Osteocyte (in vitro differentiated cells): ENCODE measurements at places on chromosomes 12 and 14.

- no peak overlapping the region for H3K4me3 ChIP-seq
- no peak for DNase-seq
- H3K4me1 ChIP-seq = peaks cover 16% of the 10 kb centered on the region
- no peaks in the 10 kb centered on the region for H3K36me3 ChIP-seq
Observed at GRCh38 chr12:51323317-51323960, 535 bp downstream of the BIN2 start.

- H3K27me3 ChIP-seq = no peaks in the 10 kb centered on the region
- H3K4me3 ChIP-seq = no peak overlapping the region
- DNase-seq = no peak
- no peaks in the 10 kb centered on the region for H3K4me1 ChIP-seq
- H3K27ac ChIP-seq = no peak overlapping the region
Observed at GRCh38 chr12:57808351-57808750, 10.2 kb downstream of the AVIL start.

GRCh38 chr12:101407049-101407435, 530 bp downstream of the ARL1 start:
- no peak for DNase-seq
- peaks cover 28% of the 10 kb centered on the region for H3K4me1 ChIP-seq
- peaks cover under 1% of the 10 kb centered on the region for H3K27me3 ChIP-seq
- peak overlapping the region; percentile 95 for H3K4me3 ChIP-seq
- H3K36me3 ChIP-seq = no peaks in the 10 kb centered on the region

- DNase-seq = no peak
- no peaks in the 10 kb centered on the region for H3K4me1 ChIP-seq
- H3K27me3 ChIP-seq = peaks cover 13% of the 10 kb centered on the region
- H3K36me3 ChIP-seq = no peaks in the 10 kb centered on the region
Observed at GRCh38 chr14:81007131-81007530, 51.7 kb downstream of the TSHR start.

- DNase-seq = no peak
- peak overlapping the region; percentile 87 for H3K27ac ChIP-seq
- no peaks in the 10 kb centered on the region for H3K27me3 ChIP-seq
- no peaks in the 10 kb centered on the region for H3K36me3 ChIP-seq
Observed at GRCh38 chr14:61476754-61477410, 155.5 kb downstream of the PRKCH start.

- no peaks in the 10 kb centered on the region for H3K27me3 ChIP-seq
- no peak for DNase-seq
- H3K27ac ChIP-seq = no peak overlapping the region
- H3K36me3 ChIP-seq = no peaks in the 10 kb centered on the region
- H3K4me1 ChIP-seq = peaks cover 14% of the 10 kb centered on the region
Observed at GRCh38 chr12:80490329-80490728, 46.3 kb downstream of the PTPRQ start.

DNA sequence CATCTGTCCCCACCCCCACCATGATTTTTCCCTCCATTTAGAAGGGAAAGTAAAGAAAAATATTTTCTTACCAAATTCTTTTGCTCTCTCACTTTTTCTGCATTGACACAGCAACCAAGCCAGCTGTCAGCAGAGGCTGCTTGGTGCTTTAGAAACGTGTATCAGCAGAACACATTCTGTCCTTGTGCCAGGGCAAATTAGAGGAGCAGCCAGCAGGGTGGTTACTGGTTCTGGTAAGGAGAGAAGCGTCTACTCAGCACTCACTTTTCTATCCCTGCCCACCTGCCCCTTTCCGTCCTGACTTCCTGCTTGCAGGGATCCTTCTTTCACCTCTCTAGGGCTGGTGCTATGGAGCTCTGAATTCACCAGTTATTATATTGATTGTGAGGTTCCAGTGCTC, 327.5 kb upstream of the PDE3A start:
- peaks cover 19% of the 10 kb centered on the region for H3K4me1 ChIP-seq
- no peak overlapping the region for H3K4me3 ChIP-seq
- no peaks in the 10 kb centered on the region for H3K27me3 ChIP-seq
- H3K36me3 ChIP-seq = no peaks in the 10 kb centered on the region
- DNase-seq = no peak

- no peak for DNase-seq
- no peak overlapping the region for H3K27ac ChIP-seq
- H3K4me1 ChIP-seq = no peaks in the 10 kb centered on the region
- H3K4me3 ChIP-seq = no peak overlapping the region
- H3K27me3 ChIP-seq = peaks cover 5% of the 10 kb centered on the region
Observed at GRCh38 chr14:56829151-56829550, 18.9 kb upstream of the OTX2 start.

DNA sequence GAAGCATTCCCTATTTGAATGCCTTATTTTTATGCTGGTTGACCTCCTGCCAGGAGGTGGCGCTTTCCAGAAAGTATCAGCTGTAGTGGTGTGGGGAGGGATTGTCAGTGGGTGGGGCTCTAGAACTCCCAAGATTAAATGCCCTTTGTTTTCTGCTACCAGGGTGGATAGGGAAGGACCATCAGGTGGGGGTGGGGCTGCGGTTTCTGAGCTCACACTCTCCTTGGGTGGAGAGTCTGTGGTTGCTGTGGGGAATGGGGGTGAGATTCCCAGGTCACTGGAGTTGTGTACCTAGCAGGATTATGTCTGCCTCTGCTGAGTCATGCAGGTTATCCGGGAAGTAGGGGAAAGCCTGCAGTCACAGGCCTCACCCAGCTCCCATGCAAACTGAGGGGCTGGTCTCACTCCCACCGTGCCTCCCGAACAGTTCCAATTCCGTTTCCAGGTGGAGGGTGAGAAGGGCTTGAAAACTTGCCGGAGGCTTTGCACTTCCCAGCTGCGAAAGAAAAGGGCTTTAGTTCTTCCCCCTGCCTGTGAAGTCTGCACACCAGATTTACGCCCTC, 68.3 kb downstream of the ALG10B start:
- no peak for DNase-seq
- H3K36me3 ChIP-seq = no peaks in the 10 kb centered on the region
- H3K4me3 ChIP-seq = no peak overlapping the region
- H3K27me3 ChIP-seq = no peaks in the 10 kb centered on the region

DNA sequence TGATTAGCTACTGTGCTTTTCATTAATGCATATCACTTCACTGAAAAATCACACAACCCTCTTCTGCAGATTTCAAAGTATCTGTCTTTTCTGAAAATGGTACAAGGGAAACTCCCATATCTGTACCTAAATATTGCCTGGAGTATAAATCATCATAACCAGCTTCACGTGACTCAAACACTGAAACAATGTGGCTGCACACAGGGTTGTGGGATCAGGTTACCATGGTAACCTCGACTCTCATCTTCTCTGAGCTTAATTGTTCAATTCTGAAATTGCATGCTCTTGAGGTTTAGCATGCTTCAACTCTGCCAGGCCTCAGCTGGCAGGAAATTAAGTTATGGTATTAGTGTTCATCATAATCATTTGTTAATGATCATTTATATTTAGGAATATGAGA, 77.5 kb upstream of the CPSF6 start:
- H3K4me1 ChIP-seq = peaks cover 4% of the 10 kb centered on the region
- peaks cover 3% of the 10 kb centered on the region for H3K27me3 ChIP-seq
- DNase-seq = no peak

DNA sequence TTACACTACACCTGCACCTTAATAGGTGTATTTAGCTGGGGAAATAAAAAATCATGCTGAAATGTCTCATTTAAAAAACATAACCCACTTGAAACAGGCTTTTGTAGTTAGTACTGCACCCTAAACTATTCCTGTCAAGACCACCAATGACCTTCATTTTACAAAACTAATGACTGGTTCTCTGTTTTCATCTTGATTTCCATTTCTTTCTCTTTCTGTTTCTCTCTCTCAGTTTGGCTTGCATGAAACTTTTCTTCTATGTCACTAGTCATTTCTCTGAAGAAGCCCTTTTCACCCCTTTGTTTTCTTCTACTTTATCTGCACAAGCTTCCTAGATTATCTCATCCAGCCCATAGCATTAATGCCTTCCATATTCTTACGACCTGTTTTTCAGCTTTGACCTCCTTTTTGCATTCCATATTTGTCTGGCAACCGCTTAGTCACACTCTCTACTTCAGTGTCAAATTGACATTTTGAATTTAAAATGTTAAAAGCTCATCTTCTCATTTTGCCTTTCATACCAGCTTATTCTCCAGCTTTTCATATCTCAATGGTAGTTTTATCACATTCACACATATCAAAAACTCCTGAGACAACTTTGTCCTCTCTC, 32.7 kb upstream of the KLRF1 start:
- no peak overlapping the region for H3K4me3 ChIP-seq
- no peak overlapping the region for H3K27ac ChIP-seq
- no peaks in the 10 kb centered on the region for H3K27me3 ChIP-seq

- H3K4me3 ChIP-seq = no peak overlapping the region
- no peak for DNase-seq
- no peaks in the 10 kb centered on the region for H3K27me3 ChIP-seq
- H3K27ac ChIP-seq = no peak overlapping the region
Observed at GRCh38 chr14:99596071-99596627, 7.9 kb downstream of the CCDC85C start.

DNA sequence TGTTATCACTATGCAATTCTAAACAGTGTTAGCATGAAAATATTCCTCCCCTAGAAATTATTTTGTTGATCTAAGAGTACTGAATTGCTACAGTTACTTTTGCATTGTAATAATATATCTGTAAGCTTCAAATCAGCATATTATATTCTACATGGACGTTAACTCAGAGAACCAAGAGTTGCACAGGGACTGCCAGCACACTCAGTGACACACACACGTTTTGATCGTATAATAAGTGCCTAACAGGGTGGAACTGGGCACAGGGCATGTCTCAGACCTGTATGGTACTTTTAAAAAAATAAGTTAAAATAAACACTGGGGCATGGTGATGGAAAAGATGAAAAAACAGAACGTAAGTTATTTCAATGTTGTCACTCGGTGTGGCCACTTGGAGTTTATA, 451.6 kb downstream of the RGS6 start:
- no peaks in the 10 kb centered on the region for H3K36me3 ChIP-seq
- H3K27ac ChIP-seq = no peak overlapping the region
- no peak overlapping the region for H3K4me3 ChIP-seq
- H3K4me1 ChIP-seq = no peaks in the 10 kb centered on the region

GRCh38 chr14:54261283-54261682, 135.5 kb upstream of the CDKN3 start:
- no peak overlapping the region for H3K27ac ChIP-seq
- no peaks in the 10 kb centered on the region for H3K27me3 ChIP-seq
- H3K4me1 ChIP-seq = no peaks in the 10 kb centered on the region
- no peak for DNase-seq

DNA sequence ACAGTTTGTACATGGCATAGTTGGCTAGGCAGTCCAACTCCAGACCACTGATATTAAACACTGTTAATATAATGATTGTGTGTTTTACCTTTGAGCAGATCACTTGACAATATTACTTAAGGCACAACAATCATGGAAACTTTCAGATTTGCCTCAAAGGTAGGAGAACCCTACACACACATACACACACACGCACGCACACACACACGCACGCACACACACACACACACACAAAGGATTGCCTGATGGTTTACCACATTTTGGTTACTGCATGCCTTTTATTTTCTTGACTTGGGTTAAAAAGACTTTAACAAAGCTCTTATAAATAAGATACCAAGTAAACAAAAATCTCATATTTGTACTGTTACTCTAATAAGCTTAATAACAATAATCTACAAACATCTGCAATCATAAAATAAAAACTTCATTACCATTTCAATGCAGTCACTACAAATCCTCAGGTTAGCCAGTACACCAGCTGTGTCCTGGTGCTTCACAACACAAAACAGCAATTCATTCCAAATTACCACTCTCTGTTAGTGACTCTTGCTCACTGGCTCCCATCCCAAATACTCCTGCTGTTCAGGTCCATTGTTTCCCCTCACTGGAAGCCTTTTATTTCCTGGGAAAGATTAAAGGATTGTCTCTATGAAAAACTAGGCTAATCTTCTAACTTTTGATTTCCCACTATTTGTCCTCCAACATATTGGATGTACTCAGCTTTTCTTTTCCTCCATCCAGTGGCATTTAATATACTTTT, 175.2 kb upstream of the ATP2B1 start:
- H3K4me3 ChIP-seq = no peak overlapping the region
- DNase-seq = no peak
- H3K27me3 ChIP-seq = no peaks in the 10 kb centered on the region

DNA sequence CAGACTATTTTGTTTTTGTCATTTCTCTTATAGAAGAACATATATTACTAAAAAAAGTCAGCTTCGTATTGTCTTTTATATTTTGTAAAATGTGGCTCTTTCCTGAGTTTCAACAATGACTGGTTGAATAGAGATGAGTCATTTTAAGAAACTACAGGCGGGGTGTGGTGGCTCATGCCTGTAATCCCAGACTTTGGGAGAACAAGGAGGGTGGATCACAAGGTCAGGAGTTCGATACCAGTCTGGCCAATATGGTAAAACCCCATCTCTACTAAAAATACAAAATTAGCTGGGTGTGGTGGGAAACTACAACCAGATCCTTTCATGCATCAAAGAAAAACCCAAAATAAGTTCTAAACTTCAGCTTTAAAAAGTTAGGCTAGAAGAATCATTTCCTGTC, 28.8 kb downstream of the HECTD4 start:
- no peaks in the 10 kb centered on the region for H3K36me3 ChIP-seq
- no peak for DNase-seq
- peaks cover 39% of the 10 kb centered on the region for H3K4me1 ChIP-seq
- H3K27me3 ChIP-seq = no peaks in the 10 kb centered on the region
- no peak overlapping the region for H3K4me3 ChIP-seq
- no peak overlapping the region for H3K27ac ChIP-seq

DNA sequence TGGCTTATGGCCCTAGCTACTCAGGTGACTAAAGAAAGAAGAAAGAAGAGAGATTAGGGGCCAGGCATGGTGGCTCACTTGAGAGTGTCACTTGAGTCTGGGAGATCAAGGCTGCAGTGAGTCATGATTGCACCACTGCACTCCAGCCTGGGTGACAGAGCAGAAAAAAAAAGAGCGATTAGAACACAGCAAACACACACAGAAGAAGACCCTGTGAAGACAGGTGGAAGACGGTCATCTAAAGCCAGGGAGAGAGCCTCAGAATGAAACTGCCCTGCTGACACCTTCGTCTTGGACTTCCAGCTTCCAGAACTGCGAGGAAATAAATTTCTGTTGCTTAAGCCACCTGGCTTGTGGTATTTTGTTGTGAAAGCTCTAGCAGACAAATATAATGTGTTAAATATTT, 17.5 kb upstream of the PPP1CC start:
- H3K27ac ChIP-seq = no peak overlapping the region
- no peaks in the 10 kb centered on the region for H3K4me1 ChIP-seq
- no peak for DNase-seq

GRCh38 chr14:71729596-71729995, 202.6 kb upstream of the RGS6 start:
- DNase-seq = no peak
- H3K36me3 ChIP-seq = peaks cover 52% of the 10 kb centered on the region
- H3K27me3 ChIP-seq = no peaks in the 10 kb centered on the region
- peaks cover 24% of the 10 kb centered on the region for H3K4me1 ChIP-seq

DNA sequence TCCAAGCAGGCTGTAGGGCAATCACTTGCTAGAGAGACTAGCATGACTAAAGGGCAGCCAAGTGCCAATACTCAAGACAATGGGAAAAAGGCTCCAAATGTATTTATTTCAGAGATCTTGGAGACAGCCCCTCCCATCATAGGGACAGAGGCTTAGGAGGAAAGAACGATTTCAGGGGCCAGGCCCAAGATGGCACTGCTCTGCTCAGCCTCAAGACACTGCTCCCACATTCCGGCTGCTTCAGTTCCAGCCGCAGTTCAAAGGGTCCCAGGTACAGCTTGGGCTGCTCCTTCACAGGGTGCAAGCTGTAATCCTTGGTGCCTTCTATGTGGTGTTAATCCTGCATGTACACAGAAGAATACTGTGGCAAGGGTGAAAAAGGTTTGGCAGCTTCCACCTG, 19.4 kb upstream of the OR4K5 start:
- H3K27ac ChIP-seq = no peak overlapping the region
- DNase-seq = no peak
- H3K27me3 ChIP-seq = no peaks in the 10 kb centered on the region
- no peaks in the 10 kb centered on the region for H3K36me3 ChIP-seq
- H3K4me1 ChIP-seq = no peaks in the 10 kb centered on the region
